Heart right ventricle (tissue), 16 donors: ENCODE measurements at places on chromosomes 2 and 18. TPM values are rescaled to one million over a fixed set of nuclear protein-coding genes. Genes with fewer than 3 reads are reported as not detected.

Gene DNAH7
- polyA plus RNA-seq: not detected

DNA sequence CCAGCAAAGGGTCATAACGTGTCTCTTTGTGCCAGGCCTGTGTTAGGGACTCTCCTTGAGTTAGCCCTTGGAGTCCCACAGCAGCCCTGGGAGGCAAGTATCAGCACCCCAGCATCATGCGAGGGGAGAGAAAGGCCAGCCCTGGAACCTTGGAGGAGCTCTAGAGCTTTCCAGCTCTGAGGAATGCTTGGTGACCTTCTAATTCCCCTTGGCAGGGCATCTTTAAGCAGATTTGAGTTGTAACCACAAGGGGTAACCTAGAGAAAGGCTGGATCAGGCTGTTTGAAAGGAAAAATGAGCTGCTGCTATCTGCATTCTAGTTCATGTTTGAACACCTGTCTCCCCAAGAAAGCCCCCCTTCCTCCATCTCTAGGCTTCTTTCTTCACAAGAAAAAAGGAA, 23.8 kb upstream of the ODC1 start:
- DNase-seq: no peak

DNA sequence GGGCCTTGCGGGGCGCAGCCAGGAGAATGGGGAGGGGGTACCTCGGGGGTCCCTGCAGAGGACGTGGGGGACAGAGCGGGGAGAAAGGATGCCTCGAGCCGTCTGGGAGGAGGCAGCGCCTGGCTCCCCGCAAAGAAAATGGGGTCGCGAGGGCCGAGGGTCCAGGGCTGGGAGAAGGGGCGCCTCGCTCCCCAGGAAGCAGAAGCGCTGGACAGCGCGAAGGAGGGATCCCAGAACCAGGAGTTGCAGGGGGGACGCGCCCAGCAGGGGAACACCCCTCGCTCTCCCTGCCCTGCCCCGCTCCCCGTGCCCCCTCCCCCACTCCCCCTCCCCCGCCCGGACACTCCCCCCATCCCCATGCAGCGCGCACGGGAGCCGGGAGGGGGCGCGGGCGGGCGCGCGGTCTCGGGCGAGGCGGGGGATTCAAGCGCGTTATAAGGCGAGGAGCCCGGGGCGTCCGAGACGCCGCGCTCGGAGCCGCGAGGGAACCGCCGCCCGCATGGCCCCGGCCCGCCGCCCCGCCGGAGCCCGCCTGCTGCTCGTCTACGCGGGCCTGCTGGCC, at the start of gene ERFE:
ERFE (plus strand) TSS at position 462 of the 562 bp plus-strand sequence; CDS start at position 500, 38 bp downstream.
- DNase-seq: peak; percentile 43

- no peak for DNase-seq
Observed at GRCh38 chr2:124530203-124530602, 505.1 kb downstream of the CNTNAP5 start.

GRCh38 chr2:160826496-160826895, 332.9 kb upstream of the RBMS1 start:
- DNase-seq: no peak

DNA sequence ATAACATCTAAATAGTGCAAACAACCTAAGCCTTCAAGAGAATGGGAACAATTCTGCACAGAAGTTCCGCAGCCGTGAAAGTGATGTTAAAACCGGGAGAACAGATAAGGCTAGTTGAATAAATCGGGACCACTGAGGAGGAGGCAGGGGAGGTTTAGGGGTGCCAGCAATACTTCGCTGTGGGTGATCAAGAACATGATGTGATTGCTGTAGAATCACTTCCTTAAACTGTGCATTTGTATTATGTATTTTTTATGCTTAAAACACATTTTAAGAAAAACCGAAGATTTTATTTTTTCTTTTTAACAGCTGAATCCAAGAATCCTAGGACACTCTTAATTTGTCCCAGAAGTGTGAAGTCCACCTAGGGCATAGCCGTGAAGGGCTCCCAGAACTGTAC, 33.6 kb downstream of the TTC32 start:
- no peak for DNase-seq

Gene DHX57
- polyA plus RNA-seq: 6.7 TPM

- DNase-seq: no peak
Observed at GRCh38 chr2:241763551-241764274, 12.9 kb upstream of the GAL3ST2 start.

DNA sequence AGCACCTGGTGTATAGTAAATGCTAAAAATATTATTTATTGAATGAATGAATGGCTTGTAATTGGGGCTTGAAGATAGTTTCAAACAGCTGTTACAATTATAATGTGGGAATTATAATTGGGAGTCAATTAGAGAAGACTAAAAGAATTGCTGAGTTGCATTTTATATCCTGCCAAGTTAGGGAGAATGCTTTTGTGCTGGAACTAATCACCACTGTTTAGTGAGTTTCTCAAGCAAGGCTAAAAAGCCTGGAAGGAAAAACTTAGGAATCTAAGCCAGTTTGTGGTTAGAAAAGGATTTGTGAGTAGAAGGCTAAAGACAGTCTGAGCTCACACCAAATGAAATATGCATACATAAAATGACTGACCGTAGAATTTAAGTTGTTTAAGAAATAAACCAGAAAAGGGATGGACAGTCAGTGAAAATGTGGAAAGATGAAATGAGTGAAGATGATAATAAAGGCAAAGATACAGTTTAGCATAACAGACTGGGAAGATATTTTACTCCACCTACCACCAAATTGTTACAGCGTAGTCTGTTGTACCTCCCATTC, 647.7 kb upstream of the FSHR start:
- DNase-seq: no peak

Gene CDCA7
- polyA plus RNA-seq: 1.8 TPM

DNA sequence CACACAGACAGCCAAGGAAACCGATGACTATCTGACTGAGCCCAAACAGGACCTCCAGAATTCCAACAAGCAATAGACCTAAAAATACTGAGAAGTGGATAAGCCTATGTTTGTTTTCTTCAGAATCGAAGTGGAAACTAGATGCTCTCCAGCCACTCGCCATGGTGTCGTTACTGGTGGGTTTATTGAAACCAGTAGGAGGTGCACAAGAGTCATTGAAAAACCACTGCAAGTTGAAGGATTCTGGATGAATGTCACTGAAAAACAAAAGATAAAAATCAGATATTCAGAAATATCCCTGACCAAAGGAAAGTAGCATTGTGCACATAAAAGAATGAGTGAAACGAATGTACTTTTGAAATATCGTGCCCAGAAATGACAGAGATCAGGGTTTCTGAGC, 15.3 kb downstream of the TM4SF20 start:
- DNase-seq: no peak

DNA sequence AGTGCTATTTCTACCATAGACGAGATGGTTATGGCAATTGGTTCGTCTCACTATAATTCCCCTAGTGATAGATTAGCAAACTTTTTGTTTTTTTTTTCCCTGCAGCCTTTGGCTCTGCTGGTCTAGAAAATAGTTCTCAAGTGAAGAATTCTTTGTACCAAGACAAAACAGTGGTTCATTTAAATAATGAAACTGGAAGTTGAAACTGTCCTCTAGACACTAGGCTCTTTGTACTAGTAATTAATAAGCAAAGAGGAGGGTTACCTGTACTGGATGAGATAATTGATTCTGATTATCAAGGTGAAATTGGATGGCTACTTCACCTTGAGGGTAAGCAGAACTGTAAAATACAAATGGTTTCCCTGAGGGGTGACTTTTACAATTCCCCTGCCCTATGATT, 156.9 kb upstream of the DCC start:
- no peak for DNase-seq

DNA sequence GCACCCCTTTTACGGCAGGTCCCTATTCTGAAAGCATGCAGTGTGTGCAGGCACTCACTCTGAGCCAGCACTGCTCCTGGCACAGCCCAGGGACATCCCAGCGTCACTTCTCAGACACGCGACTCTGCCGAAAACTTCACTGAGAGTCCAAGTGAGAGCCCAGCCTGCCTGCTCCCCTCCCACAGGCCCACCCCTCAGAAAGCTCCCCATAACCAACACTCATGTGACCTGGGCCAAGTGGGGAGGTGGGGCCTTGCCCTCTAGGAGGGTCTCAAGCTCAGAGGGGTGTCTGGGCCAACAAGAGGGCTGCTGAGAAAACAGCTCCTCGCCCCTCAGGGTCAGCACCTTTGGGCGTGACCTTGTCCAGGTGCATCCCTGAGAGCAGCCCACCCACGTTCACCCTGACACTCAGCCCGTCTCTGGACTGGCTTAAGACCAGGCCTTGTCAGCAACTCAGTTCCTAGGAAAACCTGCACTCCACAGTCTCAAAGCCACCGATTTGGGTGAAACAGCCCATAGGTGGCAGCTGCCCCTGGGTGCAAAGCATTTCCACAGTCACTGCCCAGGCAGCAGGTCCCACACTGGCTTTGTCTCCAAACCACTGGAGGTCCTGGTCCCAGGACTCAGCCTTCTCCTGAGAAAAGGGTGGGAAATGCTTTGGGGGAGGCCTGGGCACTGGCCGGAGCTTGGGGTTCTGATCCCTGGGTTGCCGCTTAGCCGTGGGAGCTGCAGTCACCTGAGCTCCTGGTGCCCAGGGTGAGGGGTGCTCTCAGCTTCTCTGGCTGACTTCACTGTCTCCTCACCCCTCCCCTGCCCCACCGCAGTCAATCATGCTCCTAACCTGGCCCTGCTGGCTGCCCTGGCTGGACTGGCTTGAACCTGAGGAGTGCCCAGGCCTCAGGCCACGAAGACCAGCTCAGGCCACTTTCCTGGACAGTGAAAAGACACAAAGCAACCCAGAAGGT, 209.6 kb downstream of the HDAC4 start:
- DNase-seq: peak; percentile 3

GRCh38 chr18:63017076-63017475, 301.7 kb downstream of the PHLPP1 start:
- DNase-seq: no peak

- DNase-seq: peak; percentile 57
Observed at GRCh38 chr2:134402410-134402809, 148.5 kb downstream of the MGAT5 start.

Gene RGPD3
- 0.06 TPM for polyA plus RNA-seq

GRCh38 chr2:39541011-39541930, 104.2 kb upstream of the MAP4K3 start:
- DNase-seq: no peak

Gene CFAP65
- polyA plus RNA-seq: not detected

Gene ANKRD53
- polyA plus RNA-seq: 0.97 TPM

- no peak for DNase-seq
Observed at GRCh38 chr2:220891405-220891804, 680.7 kb downstream of the EPHA4 start.

Gene TTR
- polyA plus RNA-seq: 0.46 TPM

Gene AQP12B
- polyA plus RNA-seq: 0.03 TPM

Gene LCT
- not detected for polyA plus RNA-seq

GRCh38 chr2:240162032-240162431, 21.6 kb upstream of the OTOS start:
- no peak for DNase-seq

- peak; percentile 58 for DNase-seq
Observed at GRCh38 chr2:144834998-144835633, 315.2 kb upstream of the ZEB2 start.

DNA sequence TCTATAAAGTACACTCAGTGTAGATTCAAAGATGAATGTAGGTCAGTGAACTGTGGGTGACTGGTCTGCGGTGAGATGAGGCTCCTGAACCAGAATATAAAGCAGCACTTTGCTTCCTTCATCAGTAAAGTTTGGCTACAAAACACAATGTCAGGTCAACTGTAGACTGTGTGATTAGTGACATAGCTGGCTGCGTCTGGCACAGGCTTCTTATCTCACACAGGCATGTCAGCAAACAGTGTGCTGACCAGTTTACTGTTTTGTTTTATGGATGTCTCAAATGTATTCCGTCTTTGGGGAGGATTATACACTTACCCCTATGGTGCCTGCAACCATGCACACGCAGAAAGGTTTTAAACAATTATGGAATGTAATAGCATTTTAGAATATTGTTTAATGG, 87.1 kb downstream of the ZNF236 start:
- no peak for DNase-seq

Gene GBX2
- 0.16 TPM for polyA plus RNA-seq

Gene DSG2
- polyA plus RNA-seq: 7.6 TPM

Gene VWA3B
- 0.06 TPM for polyA plus RNA-seq

Gene CYP26B1
- polyA plus RNA-seq: 0.88 TPM

GRCh38 chr2:121906170-121906569, 150.7 kb downstream of the TSN start:
- DNase-seq: no peak

Gene SEPTIN10
- polyA plus RNA-seq: 20.9 TPM

GRCh38 chr2:29916571-29916970, 4.8 kb downstream of the ALK start:
- no peak for DNase-seq
